ENCODE measurements at places on chromosomes 7 and 10.

DNA sequence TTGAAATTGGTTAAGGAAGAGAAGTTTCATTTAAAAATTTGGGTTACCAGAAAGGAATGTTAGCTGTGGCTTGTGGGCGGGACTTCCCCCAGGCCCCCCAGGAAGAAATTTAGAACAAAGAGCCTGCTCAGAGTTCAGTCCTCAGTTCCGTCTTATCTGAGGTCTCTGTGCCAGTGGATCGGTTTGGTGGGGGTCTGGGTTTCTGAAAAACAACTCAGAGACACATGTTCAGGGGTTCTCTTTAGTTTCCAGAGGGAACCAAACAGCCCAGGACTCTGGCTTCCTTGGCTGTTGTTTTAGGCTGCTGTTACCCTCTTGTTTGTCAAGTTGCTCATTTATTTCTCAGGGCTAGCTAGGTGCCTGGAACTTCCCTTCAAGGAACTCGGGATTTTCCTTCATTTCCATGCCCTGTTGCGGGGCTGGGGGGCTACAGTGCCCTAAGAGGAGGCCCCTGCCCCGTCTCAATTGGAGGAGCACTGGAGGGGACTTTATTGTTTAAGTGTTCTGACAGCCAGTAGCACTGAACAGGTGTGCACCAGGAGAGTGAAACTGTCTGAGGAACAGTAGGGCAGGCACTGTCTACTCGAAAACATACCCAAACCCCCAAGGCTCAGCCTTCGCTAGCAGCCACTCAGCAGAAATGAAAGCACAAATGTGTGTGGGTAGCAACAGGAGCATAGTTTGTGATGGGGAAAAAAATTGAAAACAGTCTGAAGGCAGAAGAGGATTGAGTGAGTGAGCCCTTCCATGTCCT lies 59.9 kb downstream of the ALOX5 start:
- no peak for DNase-seq

GRCh38 chr10:11849911-11850310 lies 26.8 kb downstream of the PROSER2 start:
- DNase-seq, result no peak

DNA sequence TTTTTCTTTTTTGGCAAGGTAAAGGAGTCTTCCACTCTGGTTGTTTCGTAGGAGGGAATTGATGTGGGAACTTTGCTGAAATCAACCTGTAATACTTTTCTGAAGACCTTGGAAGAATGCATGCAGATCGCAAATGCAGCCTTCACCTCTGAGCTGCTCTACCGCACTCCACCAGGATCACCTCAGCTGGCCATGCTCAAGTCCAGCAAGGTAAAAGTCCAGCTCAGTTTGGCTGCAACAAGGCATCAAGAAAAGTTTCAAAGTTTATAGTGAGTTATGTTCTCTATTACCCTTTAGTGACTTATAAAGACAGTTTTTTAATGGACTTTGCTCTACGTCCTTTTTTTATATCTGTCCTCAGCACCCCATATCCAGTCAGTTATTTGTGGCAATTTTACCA lies 21.0 kb downstream of the PLEKHA8 start:
- no peak for DNase-seq

- DNase-seq, result no peak
These were observed 3.6 kb downstream of the TSPAN14 start for GRCh38 chr10:80457554-80458262.

- no peak for DNase-seq
These were observed 27.1 kb downstream of the ZNF775 start for GRCh38 chr7:150406312-150406566.

GRCh38 chr7:24477398-24478136 lies 95.7 kb upstream of the PALS2 start:
- DNase-seq, result no peak

DNA sequence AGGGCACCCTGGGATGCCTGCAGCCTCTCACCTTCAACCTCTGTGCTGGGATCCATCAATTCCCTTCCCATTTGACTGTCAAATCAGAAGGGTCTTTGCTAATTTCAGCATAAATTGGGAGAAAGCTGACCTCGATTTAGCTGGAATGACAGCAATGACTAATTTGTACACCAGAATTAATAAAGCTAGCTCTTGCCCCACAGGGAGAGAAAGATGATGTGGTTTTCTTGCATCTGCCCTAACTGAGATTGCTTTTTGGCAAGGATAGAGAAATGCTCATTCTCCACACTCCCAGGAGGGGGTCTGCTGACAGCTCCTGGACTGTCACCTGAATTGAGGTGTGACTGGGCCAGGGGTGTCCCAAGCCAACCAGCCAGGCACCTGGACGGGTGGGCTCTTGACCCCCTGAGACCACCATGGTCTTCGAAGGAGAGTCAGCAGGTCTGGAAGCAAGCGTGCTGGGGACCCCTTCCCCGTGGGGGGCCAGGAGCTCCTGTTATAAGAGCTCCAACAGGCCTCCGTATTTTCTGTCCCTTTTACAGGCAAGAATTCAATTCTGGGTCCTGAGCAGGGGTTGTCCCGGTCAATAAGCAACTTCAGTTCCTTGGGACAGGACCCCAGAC lies 42.1 kb downstream of the RBM17 start:
- no peak for DNase-seq

- no peak for DNase-seq
These were observed 45.1 kb downstream of the ZNF33B start for GRCh38 chr10:42593284-42593683.

- DNase-seq, result no peak
These were observed 181.7 kb downstream of the ST7 start for GRCh38 chr7:117134889-117135552.

GRCh38 chr10:98394851-98395440 lies 20.0 kb downstream of the PYROXD2 start:
- no peak for DNase-seq

DNA sequence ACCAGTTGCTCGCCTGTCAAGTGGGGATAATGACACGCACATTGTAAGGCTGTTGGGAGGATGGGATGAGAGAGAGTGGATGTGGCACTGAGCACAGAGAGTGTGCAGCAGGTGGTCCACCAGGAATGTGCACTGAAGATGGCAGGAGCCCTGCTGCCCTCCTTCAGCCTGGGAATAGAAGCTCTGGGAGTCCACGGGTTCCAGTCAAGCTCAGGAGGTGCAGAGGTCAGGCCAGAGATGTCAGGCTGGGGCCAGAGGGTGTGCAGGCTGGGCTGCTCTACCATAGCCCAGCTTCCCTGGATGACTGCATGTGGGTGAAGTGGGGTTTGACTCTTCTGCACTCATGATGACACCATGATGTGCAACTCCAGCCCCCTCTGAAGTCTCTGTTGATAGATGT lies 58.7 kb downstream of the C10orf120 start:
- DNase-seq, result no peak

DNA sequence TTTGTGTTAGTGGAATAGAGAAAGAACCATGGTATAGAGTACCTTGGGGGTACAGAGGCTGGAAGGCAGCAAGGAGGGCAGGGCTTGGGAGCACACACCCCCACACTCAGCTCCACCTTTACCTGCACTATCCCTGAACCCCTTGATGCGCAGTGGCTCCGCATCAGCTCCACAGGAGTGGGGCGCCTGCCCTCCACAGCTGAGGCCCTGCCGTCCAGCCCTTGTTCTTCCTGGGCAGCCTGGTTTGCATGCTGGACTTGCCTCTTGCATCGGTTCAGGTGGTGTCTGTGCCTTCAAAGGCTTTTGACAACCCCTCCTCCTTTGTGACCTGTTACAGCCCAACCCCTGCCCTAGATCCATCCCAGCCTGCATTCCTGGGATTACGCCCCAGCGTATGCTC lies 52.6 kb upstream of the ZNF32 start:
- no peak for DNase-seq

GRCh38 chr7:88344956-88345832 lies 38.5 kb upstream of the STEAP4 start:
- no peak for DNase-seq

DNA sequence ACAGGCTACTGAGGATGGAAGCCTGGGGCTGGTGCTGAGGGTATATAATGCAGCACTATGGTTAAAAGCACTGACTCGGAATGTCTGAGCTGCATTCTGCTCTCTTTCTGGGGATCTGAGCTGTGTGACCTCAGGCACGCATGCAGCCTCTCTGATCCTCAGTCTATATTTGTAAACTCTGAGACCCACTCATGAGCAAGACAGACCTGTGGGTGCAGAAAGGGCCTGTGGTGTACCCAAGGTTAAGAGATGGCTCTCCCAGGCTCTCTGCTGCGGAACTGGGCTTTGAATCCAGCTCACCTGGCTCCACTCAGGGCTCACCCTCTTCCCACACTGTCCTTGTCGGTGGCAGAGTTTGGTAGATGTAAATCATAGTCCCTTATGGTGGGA lies 89.9 kb downstream of the CHST15 start:
- DNase-seq, result no peak

DNA sequence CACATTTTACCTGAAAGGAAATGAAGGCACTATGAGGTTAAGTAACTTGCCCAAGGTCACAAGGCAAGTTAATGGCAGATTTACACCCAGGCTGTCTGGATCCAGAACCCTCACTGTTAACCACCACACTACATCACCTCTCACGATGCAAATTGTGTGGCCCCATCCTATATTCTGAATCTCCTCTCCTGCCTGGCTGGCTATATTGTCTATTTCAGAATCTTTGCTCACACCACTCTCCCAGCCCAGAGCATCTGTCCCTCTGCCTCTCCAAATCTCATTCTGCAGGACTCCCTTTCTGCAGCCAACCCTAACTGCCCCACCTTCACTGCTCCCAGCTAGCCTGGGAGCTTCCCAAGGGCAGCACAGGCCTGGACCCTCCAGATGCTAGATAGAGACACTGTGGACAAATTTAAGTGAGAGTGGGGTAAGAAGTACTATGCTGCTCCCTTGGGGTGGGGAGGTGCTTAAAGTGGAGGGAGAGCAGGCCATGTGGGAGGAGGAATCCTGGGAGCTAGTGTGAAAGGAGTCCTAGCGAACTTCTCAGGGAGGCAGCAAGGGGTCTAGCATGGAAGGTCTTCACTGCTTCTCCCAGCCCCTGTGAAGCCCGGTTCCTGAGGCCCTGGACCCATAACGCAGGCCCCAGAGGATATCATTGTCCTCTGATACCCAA lies 786 bp downstream of the CUEDC2 start:
- no peak for DNase-seq

DNA sequence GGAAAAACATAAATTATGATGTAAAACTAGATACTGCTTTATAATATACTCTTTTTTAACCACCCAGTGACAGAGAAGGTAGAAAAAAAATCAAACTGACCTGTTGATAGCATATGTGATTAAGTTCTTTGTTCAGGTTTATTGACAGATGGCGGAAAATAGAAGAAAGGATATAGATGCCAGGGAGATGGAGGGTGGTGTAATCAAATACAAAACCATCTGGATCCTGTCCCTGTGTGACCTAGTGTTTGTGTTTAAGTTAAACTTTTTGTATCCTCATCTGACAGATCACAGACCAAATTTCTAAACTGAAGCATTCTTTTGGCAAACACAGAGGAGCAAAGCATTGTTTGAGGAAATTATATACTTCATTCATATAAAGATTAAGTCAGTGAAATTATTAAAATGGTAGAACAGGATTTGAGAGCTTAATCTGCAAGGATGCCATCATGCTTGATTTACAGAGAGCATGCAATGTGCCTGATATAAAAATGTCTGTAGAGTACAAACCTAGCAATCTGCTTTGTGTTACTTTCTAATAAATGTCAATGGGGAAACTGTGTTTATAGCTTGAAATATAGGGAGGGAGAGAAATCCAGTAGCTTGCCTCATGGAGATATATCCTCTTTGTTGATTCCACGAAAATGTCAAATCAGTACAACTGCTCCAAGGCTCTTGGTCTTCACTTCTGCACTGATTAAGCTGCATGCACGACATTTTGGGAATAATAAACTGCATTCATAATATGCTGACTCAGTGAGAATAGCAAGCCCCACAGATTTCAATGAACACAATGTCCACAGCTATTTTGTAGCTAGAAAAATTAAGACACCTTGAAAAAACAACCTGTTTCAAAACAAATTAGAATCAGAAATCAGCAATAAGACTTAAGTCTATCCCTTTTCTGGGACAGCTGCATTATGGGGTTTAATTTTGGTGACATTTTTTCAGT lies 39.0 kb downstream of the SEM1 start:
- no peak for DNase-seq

GRCh38 chr7:45878457-45879144 lies 5.7 kb upstream of the CCDC201 start:
- DNase-seq, result no peak

DNA sequence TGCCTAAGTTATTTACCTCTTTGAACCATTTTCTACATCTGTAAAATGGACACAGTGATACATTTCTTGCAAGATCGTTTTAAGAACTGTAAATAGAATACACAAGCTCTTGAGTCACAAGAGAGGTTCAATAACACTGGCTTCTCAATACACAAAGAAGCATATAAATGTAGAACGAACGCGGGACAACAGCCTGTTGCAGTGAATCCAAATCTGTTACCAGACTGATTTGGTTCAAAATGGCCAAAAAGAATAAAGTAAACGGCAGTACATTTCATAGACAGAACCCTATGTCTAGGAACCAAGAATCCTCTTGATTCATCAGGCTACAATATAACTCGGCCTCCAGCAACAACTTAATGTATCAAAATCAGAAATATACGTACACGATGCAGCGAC lies 701 bp downstream of the MTPAP start:
- no peak for DNase-seq

GRCh38 chr7:107039199-107039900 lies 5.2 kb upstream of the PRKAR2B start:
- no peak for DNase-seq

GRCh38 chr7:140156460-140157080 lies 20.2 kb downstream of the KDM7A start:
- DNase-seq, result no peak

DNA sequence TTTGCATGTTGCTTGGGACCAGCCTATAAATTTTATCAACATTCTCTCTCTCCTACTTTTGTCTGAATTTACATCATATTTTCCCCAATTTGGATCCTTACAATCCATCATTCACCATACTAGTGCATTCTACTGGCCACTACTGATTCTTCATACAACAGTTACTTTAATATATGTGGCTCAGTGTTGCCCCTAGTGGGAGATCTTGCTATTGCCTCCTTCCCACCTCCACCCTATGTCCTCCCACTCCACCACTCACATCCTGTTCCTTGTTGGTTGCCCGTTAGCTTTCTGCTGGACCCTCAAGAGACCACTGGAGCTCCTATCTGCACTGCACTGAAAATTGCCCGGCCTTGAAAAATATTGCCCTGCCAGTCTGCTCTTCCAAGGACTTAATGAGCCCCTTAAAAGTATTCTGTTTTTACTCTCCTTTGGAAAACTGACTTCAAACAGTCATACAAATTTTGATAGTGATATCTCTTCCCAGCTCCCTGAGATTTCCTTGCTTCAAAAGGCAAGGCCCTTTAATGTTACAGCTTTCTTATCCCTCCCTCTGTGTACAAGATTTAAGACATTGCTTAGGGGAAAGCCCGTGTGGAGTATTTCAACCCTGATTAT lies 243.2 kb upstream of the TMEM229A start:
- no peak for DNase-seq

GRCh38 chr7:47581804-47582763 lies at the start of gene TNS3:
TSS of gene TNS3 (minus strand) at chr7:47582111. CDS start at chr7:47439636, 142,475 bp downstream.
- DNase-seq, result no peak

- no peak for DNase-seq
These were observed 11.6 kb downstream of the RPS24 start for GRCh38 chr10:78045237-78045636.

DNA sequence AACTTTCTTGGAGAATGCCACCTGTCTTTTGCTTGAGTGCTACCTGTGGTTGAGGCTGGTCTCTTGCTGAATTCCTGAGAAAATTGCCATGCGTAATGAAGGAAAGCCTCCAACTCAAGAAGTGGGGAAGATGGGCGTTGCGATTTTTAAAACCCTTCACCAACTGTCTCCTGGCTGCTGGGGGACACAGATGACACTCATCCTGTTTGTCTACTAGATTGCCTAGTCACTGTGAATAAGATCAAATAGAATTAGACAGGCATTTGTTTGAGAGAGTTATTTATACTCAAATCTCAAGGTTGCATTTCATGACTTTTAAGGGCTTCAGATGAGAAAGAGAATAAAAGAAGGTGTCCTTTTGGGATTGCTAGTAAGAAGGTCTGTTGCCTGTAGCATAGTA lies 84.3 kb upstream of the MTPN start:
- DNase-seq, result no peak
